ENCODE measurements at places on chromosomes 7 and 10. TPM values are rescaled to one million over a fixed set of nuclear protein-coding genes. Genes with fewer than 3 reads are reported as not detected.

Gene WDFY4
- 0.59 TPM for total RNA-seq

Gene RNF32
- total RNA-seq: 2.4 TPM

Gene THSD7A
- 9.9 TPM for total RNA-seq

Gene COL1A2
- total RNA-seq: 805 TPM

DNA sequence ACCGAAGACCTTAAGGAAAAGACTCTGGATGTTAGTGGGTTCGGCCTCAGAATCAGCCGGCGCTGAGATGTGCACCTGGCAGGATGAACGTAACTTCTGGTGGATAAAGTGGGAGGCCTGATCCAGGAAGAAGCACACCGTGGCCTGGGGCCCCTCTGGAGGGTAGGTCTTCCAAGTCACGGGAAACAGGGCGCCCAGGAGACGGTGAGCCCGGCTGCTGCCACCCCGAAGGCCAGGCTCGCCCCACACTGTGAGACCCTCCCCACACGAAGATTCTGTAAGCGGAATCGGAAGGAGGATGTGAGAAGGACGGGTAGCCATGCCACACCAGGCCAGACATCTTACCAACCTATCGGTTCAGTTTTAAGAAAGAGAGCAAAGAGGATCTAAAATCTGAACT, 279.0 kb downstream of the DNAJB6 start:
- no peaks in the 10 kb centered on the region for H3K27me3 ChIP-seq
- no peak overlapping the region for H3K27ac ChIP-seq
- DNase-seq: no peak
- no peaks in the 10 kb centered on the region for H3K4me1 ChIP-seq
- no peaks in the 10 kb centered on the region for H3K36me3 ChIP-seq

DNA sequence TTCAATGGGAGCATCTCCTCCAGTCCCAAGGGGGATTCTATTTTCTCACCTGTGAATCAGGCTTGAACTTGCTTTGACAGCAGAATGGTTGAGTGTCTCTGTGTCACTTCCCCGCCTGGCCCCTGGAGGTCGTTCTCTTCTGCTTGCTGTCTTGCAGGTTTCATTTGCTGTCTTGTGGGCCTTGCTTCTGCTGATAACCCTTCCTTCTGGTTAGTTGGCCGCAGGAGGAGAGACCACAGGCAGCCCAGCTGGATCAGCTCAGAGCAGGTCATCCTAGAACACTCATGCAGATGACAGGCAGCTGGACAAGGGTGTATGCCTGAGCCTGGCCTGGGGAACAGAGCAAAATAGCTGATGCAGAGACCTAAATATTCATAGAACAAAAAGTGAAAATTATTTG, 344.2 kb upstream of the ADARB2 start:
- no peaks in the 10 kb centered on the region for H3K27me3 ChIP-seq
- DNase-seq: no peak
- no peaks in the 10 kb centered on the region for H3K36me3 ChIP-seq
- H3K27ac ChIP-seq: no peak overlapping the region
- no peak overlapping the region for H3K4me3 ChIP-seq

GRCh38 chr10:83605783-83606630, 533.3 kb upstream of the GHITM start:
- no peaks in the 10 kb centered on the region for H3K36me3 ChIP-seq

GRCh38 chr10:132252412-132252811, 55.3 kb downstream of the STK32C start:
- no peaks in the 10 kb centered on the region for H3K27me3 ChIP-seq
- no peak overlapping the region for H3K27ac ChIP-seq
- H3K4me1 ChIP-seq: no peaks in the 10 kb centered on the region
- DNase-seq: no peak

Gene ST8SIA6
- 5.6 TPM for total RNA-seq

Gene CNPY1
- not detected for total RNA-seq

DNA sequence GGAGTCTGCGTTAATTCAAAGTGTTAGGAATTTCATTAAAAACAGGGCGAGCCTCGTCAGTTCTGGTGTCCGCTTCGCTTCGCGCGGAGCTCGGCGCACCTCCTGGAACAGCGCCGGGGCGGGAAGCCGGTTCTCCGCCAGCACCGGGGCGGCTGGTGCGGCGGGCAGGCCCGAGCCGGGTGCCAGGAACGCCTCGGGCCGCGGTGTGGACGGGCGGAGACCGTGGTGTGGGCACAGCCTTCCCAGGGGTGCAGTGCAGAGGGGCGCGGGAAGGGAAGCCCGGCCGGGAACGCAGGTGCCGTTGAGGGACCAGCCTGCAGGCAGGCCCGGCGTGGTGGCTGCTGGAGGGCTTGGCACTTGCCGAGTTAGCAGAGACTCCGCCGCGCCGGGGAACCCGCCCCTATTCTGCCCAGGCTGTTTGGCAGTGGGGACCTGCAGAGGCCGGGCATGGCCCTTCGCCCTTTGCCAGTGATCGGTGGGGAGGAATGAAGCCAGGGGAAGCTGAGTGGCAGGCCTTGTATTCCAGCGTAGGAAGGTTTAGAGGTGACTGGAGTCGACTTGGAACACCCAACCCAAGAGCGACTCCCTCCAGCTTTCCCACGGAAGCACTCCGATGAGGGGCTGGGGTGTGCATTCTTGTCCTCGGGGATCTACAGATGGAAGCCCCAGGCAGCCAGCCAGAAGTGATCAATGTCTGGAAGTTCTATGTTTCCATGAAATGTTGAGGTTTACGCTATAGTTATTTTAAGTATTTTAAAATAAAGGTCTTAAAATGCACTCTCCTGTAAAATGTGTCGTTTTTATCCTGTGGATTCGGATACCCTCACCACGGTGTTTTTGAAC, 945 bp upstream of the RHEB start:
- no peaks in the 10 kb centered on the region for H3K36me3 ChIP-seq
- peak overlapping the region; percentile 99 for H3K27ac ChIP-seq
- peaks cover under 1% of the 10 kb centered on the region for H3K4me1 ChIP-seq
- peak; percentile 33 for DNase-seq
- H3K27me3 ChIP-seq: no peaks in the 10 kb centered on the region

DNA sequence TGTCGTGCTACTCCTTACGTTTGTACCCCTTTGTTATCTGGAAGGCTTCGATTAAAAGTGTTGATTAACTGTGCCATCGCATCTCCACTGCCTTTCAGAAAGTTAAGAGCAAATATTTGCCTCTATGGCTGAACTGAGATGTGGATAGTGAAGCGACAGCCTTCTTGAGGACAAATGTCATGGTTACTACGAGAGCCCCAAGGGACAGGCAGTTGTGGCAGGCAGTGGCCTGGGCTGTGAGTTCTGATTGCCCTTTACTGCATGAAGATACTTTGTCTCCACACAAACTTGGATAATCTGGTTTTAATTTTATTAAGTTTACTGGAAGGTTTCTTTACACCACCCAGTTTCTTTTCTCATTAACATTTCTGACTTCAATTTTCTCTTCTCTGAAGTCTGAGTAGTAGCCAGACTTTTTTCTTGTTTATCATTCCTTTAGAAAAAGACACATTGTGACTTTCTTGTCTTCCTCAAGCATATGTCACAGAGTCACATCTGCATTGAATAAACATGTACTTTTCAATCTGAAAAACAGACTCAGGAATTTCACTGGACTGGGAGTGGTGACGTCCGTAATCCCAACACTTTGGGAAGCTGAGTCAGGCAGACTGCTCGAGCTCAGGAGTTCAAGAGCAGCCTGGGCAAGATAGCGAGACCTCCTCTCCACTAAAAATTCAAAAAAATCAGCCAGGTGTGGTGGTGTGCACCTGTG, 1.5 kb downstream of the TAS2R41 start:
- no peak for DNase-seq
- H3K4me3 ChIP-seq: no peak overlapping the region
- H3K36me3 ChIP-seq: no peaks in the 10 kb centered on the region
- no peak overlapping the region for H3K27ac ChIP-seq

DNA sequence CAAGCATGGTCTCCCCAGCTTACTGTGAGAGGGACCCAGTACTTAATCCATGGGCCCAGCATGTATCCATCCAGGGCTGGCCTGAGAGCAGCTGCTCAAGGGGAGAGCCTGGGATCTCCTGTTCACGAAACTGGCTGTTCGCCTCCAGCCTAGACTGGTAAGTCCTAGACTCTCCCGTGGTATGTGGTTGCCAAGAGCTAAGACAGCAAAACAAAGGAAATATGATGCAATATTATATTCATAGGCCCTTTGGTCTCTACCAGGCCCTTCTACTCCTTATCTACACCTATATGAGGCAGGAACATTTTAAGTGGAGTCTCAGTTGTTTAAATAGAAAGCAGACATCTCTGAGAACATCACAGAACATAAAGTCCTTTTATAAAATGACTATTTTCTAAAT, 28.9 kb upstream of the STK17A start:
- H3K4me3 ChIP-seq: no peak overlapping the region
- H3K27ac ChIP-seq: no peak overlapping the region
- H3K27me3 ChIP-seq: no peaks in the 10 kb centered on the region
- H3K36me3 ChIP-seq: no peaks in the 10 kb centered on the region

DNA sequence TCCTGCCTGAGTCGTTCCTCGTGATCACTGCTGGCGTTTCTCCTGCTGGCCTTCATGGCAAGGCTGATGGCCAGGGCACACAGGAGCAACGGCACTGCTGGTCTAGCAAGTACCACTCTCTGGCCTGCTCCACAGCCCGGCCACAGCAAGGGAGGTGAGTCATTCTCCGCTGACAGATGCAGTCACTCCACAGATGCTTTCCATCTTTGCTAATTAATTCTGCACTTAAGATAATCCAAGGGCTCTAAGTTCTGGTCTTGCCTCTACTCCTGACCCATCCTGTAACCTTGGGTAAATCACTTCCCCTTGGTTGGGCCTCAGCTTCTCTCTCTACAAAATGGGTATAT, 244.4 kb downstream of the RPS24 start:
- H3K4me1 ChIP-seq: no peaks in the 10 kb centered on the region
- DNase-seq: peak; percentile 51
- H3K36me3 ChIP-seq: no peaks in the 10 kb centered on the region
- no peaks in the 10 kb centered on the region for H3K27me3 ChIP-seq

DNA sequence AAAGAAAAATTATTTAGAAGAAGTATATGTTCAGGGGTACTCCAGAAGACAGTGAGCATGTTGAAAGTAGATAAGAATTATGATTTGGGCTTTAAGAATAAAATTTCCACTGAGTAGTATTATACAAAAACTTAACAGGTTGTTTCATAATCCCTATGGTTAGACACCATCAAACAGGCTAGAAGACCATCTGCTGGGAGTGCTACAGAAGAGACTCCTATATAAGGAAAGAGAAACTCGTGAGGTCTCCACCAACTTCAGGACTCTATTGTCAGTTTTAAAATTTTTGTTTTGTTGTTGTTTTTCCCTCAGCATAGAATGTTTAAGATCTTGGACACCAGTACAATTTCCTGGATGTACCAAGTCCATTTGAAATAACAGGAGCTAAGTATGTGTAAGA, 13.1 kb downstream of the DNAJC1 start:
- DNase-seq: no peak
- H3K4me3 ChIP-seq: no peak overlapping the region
- no peak overlapping the region for H3K27ac ChIP-seq
- no peaks in the 10 kb centered on the region for H3K27me3 ChIP-seq
- no peaks in the 10 kb centered on the region for H3K4me1 ChIP-seq
- H3K36me3 ChIP-seq: no peaks in the 10 kb centered on the region

DNA sequence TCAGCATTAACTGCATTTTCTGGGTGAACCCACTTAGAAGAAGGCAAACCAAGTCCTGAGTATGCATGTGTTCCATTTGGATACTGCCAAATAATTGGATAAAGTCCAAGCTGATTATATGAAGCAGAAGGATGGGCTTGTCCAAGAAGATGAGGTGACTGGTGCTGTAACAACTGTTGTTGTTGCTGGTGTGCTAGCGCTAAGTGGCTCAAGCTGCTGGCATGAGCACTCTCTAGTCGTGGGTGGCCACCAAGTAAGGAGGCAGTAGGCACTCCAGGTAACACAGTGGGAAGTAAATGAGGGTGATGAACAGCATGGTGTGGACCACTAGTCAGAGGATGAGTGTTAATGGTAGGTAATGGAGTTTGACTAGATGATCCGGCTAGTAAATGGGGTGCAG, 80.4 kb downstream of the NRBF2 start:
- H3K27me3 ChIP-seq: no peaks in the 10 kb centered on the region
- H3K4me3 ChIP-seq: no peak overlapping the region
- H3K36me3 ChIP-seq: no peaks in the 10 kb centered on the region
- H3K27ac ChIP-seq: no peak overlapping the region
- peaks cover 3% of the 10 kb centered on the region for H3K4me1 ChIP-seq

Gene SH2D4B
- 0.40 TPM for total RNA-seq

- no peaks in the 10 kb centered on the region for H3K4me1 ChIP-seq
- H3K36me3 ChIP-seq: no peaks in the 10 kb centered on the region
- no peak for DNase-seq
- H3K4me3 ChIP-seq: no peak overlapping the region
- H3K27ac ChIP-seq: no peak overlapping the region
- no peaks in the 10 kb centered on the region for H3K27me3 ChIP-seq
These were observed 189.0 kb upstream of the SH2B2 start for GRCh38 chr7:102097601-102098161.

Gene MET
- total RNA-seq: 17.0 TPM

DNA sequence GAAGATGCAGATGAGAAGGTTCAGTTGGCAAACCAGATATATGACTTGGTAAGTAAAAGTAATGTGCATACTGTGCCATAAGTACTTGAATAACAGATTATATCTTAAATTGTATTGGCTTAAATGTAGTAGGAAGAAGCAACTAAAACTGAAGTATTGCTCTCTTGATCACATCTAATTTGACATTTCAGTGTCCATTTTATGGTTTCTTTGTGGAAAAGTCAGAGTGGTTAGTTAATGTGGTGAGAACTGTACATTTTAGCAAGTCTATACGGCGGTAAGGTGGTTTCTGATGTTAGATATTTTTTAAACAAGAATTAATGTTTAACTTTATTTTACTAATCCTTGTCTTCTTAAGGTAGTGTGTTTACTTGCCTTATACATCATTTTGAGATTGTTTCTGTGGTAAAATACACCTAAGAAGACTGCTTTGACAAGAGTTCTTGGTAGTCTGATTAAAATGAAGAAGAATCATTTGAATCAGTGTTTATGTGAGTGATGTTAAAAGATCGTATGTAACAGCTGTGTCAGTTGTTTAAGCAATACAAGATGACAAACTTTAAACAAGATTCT, 5.1 kb downstream of the ING3 start:
- no peaks in the 10 kb centered on the region for H3K27me3 ChIP-seq
- no peak overlapping the region for H3K27ac ChIP-seq
- H3K4me1 ChIP-seq: no peaks in the 10 kb centered on the region
- DNase-seq: no peak
- no peaks in the 10 kb centered on the region for H3K36me3 ChIP-seq

- no peak overlapping the region for H3K27ac ChIP-seq
- H3K27me3 ChIP-seq: no peaks in the 10 kb centered on the region
- no peaks in the 10 kb centered on the region for H3K4me1 ChIP-seq
These were observed 22.3 kb downstream of the SCART1 start for GRCh38 chr10:133475821-133476640.

- DNase-seq: no peak
- no peaks in the 10 kb centered on the region for H3K36me3 ChIP-seq
- no peak overlapping the region for H3K27ac ChIP-seq
These were observed 126.0 kb upstream of the CALN1 start for GRCh38 chr7:72538147-72538546.

DNA sequence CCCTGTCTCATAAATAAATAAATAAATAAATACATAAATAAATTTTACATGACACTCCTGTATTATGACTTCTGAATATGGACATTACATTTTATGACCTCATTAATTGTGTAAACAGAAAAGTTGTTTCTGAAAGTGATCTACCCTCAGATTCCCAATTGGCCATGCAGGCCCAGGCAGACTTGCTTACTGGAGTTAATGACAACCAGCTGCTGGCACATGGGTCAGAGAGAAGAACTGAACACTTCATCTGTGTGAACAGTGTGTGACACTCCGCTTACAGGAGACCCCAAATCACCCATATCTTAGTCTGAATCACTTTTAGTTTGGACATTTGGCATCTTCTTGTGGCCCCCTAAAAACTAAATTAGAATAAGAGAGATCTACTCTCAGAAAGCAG, 31.4 kb downstream of the PARP12 start:
- no peak for DNase-seq
- no peak overlapping the region for H3K4me3 ChIP-seq
- no peaks in the 10 kb centered on the region for H3K36me3 ChIP-seq
- no peak overlapping the region for H3K27ac ChIP-seq
- H3K4me1 ChIP-seq: peaks cover 7% of the 10 kb centered on the region
- no peaks in the 10 kb centered on the region for H3K27me3 ChIP-seq
